NB4 (cell line): ENCODE measurements at places on chromosomes 12 and 14.
A peak's percentile ranks its signal among the peaks of the same experiment; 100 is the strongest.

DNA sequence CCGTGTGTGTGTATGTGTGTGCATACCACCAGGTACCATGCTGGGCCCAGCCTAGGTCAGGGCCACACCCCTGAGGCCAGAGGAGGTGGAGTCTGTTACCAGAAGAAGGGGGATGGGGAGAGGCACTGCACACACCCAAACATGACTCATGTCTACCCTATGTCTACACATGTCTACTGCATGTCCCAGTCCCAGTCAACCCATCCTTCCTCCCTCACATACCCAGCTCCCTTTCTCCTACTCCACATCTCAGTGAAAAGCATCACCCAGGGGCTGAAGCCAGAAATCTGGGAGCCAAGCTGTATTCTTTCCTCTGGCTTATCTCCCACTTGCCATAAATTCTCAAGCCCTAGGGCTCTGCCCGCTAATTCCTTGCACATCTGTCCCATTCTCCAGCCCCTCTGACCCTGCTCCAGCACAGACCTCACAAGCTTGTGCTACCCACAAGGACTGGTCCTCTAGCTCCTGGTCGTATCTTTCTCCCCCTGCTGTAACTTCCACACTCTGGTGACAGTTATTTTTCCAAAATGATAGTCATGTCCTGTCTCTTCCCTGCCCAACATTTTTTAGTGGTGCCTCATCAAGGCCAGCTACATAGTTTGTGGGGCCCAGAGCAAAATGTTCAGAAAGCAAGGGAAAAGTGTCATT lies 18.0 kb upstream of the APPL2 start:
- DNase-seq: no peak

DNA sequence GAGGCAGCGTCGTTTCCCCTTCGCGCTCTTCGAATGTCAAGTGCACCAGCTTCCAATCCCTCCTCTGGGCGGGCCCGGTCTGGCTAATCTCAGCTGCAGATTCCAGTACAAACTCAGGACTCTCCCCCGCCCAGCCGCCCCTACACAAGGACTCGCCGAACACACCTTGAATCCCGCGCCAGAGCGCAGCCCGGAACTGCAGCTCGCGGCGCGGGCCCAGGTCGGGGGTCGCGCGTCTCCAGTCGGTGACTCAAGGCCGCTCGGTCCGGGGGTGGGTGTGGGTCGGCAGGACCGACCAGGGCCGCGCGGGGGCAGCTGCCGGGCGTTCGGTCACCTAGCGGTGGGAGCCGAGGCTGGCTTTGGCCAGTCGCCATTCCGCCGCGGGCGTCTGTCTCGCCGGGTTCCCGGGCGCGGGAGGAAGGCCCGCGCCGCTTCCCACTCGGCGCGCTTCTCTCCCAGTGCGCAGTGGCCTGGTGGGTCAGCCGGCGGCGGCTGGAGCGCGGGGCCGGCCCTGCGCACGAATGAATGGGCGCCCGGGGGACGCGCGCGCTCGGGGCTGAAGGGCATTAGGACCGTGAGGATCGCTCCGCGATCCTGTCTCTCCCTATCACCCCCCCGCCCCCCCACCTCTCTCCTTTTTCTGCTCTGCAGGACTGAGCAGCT lies at the start of gene GALNT16:
GALNT16 (plus strand) TSS at position 632 of the 663 bp plus-strand sequence. CDS start 133 bp downstream, outside the sequence.
- DNase-seq: no peak

- peak; percentile 70 for DNase-seq
These were observed 236.0 kb downstream of the BCL11B start for GRCh38 chr14:99035712-99036610.

- DNase-seq: no peak
These were observed 48.3 kb upstream of the BCL2L14 start for GRCh38 chr12:12022306-12022936.

DNA sequence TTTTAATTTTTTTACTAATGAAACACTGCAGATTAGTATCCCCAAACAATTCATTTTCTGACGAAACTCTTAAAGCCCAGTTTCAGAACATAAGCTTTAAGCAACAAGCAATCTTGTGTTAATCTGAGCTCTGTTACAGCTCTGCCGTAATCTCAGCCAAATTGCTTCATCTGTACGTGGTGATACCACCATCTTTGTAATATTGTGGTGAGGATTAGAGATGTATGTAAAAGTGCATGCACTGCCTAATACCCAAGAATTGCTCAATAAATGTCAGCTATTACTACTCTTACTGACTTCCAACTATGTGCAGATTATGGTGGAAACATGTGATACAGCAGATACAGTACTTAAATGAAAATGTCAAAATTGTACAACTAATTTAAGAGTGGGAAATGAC lies 1.8 kb downstream of the AKAP5 start:
- peak; percentile 17 for DNase-seq

GRCh38 chr14:74571901-74572725 lies 39.9 kb downstream of the LTBP2 start:
- peak; percentile 54 for DNase-seq

GRCh38 chr12:7832059-7832696 lies 40.5 kb downstream of the SLC2A14 start:
- DNase-seq: peak; percentile 76

GRCh38 chr12:100061814-100062213 lies 77.1 kb upstream of the ANKS1B start:
- DNase-seq: no peak

DNA sequence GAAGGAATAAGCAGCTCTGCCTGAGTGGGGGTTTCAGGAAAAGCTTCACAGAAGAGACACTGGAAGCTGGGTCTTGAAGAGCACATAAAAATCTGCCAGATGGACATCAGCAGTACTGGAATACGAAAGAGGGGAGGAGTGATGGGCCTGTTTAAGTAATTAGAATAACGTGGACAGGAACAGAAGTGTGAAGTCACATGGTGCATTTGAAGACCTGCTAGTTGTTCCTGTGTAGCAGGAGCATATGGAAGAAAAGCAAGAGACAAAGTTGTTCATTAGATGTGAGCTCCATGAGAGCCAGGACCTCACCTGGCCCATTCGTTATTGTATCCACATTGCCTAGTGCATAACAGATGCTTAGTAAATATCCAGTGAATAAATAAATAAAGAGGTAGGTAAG lies 69.3 kb upstream of the VSX2 start:
- DNase-seq: no peak

DNA sequence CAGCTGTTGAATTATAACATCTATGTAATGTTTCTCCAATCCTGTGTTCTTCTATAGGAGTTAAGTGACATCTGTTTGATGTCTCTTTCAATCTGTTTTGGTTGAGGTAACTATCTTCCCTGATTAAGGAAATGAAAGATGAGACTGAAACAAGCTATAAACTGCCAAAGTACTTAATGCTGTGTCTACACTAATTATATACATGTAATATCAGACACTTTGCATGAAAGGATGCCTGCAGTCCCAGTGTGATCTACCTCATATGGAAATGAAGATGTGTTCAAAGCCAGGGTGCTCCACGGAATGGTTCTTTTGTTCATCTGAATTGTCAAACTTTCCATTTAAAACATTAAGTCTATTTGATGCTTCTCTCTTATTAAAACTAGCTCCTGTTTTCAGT lies 958.3 kb downstream of the GALC start:
- no peak for DNase-seq

DNA sequence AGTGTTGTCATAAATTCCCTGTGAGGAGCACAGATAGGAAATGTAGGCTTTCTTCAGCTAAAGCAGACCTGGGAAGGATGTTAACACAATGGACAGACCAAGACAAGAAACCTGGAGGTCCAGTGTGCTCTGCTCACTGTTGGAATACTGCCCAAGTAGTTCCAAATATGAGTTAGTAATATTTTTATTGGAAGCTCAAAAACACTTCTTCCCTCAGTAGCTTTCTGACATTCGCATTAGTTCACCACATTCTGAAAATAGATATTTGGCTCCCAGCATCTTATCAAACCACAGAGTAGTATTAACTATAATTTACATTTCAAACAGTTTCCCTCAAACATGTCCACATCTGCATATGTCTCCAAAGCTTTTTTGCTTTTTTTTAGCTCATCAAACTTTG lies 74.8 kb upstream of the PYGL start:
- DNase-seq: no peak

DNA sequence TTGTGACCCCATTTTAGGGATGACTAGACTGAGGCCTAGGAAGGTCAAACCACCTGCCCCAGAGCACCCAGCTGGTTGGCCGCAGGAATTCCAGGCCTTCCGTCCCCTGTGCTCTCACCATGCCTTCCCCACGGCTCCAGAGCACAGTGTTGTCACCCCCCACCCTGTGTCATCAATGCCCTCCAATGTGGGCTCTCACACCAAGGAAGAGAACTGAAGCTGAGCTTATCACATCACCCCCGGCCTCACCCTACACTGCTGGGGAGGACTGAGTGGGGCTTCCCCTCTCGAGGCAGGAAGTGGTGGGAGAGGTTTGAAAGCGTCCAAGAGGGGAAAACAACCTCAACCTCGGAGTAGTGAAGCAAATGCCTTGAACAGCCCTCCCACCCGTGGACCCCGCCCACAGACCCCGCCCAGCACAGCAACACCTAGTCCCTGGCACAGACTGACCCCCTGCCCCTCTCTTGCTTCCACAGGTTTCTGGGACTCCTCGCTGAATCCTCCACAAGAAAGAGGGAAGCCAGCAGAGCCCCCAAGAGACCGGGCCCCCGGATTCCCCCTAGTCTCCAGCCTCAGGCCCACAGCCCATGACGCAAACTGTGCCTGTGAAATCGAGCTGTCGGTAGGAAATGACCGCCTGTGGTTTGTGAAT lies 97.2 kb downstream of the LGMN start:
- DNase-seq: peak; percentile 92

DNA sequence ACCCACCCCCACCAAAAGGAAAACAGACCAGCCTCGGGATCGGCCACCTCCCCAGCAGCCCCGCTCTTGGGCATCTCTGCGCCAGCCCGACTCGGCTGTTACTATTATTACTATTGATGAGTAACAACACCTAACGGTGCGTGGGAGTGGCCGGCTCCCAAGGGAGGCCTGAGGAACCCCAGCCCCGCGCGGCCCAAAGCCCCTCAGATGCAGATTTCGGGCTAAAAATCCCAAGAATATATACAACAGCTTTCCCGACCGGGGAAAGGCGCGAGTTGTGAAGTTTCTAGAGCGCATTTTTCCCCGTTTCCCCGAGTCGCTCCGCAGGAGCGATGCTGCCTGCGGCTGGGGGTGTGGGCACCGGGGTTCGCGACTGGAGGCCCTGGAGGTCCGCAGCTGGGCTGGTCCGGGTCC lies 565 bp downstream of the NT5DC3 start:
- DNase-seq: peak; percentile 67

GRCh38 chr14:53367644-53368026 lies 214.5 kb upstream of the DDHD1 start:
- DNase-seq: no peak

DNA sequence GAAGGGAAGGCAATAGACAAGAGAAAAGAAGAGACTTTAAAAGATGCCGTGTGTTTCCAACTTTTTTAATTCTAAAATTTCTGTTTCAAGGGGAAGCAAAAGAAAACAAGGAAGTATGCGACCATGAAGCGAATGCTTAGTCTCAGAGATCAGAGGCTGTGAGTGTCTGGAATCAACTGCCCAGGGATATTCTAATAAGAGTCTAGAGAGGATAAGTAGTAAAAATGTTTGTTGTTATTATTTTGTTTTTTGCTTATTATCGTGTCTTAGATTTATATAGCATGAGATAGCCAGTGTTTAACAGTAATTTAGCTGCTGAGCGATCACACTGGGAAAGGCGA lies 421 bp downstream of the FCF1 start:
- DNase-seq: no peak

DNA sequence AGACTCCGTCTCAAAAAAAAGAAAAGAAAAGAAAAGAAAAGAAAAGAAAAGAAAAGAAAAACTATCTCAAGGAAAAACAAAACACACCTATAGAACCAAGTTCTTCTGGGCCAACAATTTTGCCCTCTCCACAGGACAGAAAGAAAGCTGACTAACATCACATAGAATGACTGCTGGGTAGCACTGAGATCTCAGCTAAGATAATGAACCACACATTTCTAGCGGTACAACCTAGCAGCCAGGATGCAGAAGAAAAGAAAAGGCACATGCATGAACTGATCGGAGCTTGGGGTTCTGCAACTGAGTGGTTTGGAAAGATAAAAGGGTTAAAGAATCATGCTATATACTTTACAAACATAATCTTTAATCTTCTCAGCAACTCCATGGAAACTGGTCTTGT lies 19.5 kb downstream of the TMED10 start:
- no peak for DNase-seq

- no peak for DNase-seq
These were observed 22.1 kb upstream of the NAP1L1 start for GRCh38 chr12:76106631-76107030.

GRCh38 chr14:52825085-52825484 lies 33.7 kb upstream of the GNPNAT1 start:
- no peak for DNase-seq

DNA sequence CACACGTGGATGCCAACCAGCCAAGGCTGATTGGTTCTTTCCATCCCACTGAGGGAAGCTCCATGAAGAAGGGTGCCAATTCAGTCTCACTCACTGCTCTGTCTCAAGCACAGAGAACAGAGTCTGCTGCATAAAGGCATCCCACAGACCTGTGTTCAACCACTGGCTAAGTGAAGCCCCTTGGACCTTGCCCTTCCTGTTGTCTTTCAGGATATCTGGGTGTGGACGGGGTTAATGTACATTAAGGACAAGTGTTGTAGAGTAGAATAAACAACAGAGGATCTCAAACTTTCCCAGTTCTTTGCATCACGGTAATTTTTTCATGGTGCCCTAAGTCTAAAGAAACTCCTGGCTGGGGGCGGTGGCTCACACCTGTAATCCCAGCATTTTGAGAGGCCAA lies 33.1 kb upstream of the GPATCH2L start:
- DNase-seq: no peak

DNA sequence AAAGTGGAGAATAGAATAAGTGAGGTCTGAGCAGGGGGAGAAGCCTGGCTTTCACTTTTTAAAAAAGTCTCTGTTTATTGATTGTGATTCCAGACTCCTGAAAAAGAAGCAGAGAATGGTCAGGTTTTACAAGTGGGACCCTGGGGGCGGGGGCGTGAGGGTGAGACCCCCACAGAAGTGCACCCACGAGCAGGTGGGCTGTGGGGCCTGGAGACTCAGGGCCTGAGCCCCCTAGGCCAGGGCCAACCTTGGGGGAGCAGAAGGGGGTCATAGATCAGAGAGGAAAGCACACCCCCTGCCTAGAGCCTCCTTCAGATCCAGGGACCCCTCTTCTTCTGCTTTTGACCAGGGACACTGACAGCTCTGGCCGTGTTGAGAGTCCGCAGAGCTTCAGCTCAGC lies 180.3 kb downstream of the ADGRD1 start:
- no peak for DNase-seq

- no peak for DNase-seq
These were observed 8.0 kb downstream of the IFT43 start for GRCh38 chr14:75993567-75994041.

DNA sequence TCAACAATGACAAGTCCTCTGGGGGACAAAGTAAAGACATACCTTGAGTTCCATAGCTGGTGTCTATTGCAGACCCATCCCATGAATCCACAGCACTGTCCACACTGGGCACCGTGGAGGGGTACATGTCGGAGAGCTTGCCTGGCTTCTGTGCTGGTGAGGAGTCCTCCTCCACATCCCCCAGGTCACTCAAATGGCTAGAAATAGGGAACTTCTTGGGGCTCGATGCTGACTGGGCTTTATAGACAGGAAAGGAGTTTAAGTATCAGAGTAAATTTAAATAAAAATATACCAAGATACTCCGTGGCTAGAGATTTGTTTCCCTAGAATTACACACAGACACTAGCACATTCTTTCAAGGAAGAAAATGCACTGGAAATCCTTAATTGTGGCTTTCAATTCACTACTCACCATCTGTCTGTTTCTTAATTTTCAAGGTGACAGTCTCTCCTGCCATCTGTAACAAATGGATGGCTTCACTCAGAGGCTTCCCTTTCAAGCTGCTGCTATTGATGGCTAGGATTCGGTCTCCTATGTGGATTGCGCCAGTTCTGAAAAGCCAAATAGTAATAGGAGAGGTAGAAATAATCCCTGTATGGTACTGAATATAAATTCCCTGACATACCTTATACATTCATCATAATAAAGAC lies 90.1 kb downstream of the HELB start:
- DNase-seq: peak; percentile 57
